Tongue (tissue), 3 donors: ENCODE measurements at places on chromosomes 2 and 18.

GRCh38 chr2:155651851-155652250 lies 680.7 kb downstream of the NR4A2 start:
- DNase-seq: no peak

- DNase-seq: no peak
Observed at GRCh38 chr2:225930687-225931086, 531.2 kb downstream of the NYAP2 start.

- peak; percentile 10 for DNase-seq
Observed at GRCh38 chr2:200786826-200787225, 24.9 kb upstream of the BZW1 start.

DNA sequence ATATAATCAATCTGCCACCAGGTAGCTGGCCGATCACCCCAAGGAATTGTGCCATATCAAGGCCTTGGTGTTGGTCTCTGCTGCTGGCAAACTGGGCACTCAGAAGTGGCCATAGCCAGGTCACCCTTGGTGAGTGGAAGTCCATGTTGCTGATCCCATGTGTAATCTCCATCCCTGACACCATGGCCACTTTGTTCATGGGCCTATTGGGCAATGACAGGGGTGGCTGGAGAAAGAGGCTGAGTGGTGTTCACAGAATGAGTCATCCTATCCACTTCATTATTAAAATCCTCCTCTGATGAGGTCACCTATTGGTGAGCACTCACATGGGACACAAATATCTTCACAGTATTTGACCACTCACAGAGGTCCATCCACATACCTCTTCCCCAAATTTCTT lies 26.7 kb upstream of the CD226 start:
- DNase-seq: no peak

- DNase-seq: no peak
Observed at GRCh38 chr2:69089998-69090397, 77.0 kb downstream of the ANTXR1 start.

DNA sequence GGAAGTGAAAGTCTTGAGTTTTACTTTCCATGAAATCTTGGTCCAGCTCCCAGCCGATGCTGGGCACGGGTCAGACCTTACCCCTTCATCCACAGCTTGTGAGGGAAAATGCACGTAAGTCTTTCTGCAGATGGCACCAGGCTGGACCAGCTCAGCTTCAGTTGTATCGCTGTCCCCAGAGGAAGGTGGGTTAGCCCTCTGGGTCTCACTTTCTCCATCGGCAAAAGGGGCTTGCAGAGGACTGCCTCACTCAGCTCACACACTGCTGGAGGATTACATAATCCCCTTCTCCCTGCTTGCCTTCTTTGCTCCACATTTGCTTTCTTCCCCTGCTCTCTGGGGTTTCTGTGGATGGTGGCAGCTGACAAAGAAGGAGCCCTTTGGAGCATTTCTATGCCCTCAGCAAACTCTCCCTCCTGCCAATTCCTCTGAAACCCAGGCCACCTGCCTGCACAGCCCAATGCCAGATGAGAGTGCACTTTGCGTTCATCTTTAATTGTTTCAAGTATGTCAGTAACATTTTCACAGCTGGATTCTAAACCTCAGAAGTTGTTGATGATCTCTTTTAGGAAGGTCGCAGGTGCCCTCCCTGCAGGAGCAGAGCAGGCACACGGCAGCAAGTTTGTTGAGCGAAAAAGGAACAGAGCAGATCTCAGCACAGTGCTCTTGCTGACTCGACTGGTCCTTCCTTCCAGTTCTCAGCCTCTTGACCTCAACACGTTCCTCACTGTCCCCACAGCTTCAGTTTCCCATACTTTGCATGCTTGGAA lies 155.6 kb upstream of the GLI2 start:
- no peak for DNase-seq

DNA sequence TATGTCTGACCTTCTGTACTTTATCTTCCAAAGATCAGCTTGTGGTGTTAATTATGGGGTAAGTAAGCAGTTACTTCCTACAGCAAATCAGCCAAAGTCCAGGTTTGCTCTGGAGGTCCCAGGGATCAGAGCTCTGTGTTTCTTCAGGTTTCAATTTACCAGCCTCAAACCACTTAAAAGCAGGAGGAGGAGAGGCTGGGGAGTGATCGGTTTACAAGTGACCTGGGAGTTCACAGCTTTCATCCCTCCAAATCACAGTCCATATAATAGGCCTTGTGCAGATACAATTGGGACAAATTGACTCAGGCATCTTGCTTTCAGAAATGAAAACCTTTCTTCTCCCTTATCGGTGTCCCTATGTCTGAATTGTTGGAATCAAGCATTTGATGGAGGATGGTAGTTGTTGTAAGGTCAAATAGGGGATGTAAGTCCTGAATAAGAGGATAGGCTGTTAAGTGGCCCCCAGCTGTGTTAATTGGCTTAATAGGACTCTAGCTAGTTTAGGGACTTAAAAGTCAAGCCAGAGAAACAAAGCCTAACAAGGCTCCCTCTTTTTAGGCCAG lies 188.0 kb upstream of the NT5C1B start:
- no peak for DNase-seq

GRCh38 chr18:76399613-76400391 lies 95.2 kb downstream of the ZNF516 start:
- DNase-seq: no peak

DNA sequence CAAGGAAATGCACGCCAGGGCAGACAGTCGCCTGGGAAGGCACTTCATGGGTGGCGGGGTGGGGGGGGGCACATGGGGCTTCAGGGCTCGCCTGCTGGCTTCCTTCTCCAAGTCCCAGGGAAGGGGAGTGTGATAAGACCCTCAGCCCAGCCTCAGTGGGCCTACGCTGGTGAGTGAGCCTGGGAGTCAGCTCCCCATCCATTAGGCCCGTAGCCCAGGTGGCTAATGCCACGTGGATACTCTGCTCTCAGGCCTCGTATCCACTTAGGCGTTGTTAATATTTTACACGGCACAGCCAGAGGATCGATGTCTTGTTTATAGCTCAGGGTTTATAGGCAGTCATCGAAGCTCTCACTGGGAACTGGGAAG lies 47.1 kb downstream of the KCNIP3 start:
- DNase-seq: no peak

- DNase-seq: peak; percentile 32
Observed at GRCh38 chr18:23135550-23136325, 453 bp downstream of the CABLES1 start.

- DNase-seq: no peak
Observed at GRCh38 chr18:48347756-48348326, 61.3 kb downstream of the ZBTB7C start.

DNA sequence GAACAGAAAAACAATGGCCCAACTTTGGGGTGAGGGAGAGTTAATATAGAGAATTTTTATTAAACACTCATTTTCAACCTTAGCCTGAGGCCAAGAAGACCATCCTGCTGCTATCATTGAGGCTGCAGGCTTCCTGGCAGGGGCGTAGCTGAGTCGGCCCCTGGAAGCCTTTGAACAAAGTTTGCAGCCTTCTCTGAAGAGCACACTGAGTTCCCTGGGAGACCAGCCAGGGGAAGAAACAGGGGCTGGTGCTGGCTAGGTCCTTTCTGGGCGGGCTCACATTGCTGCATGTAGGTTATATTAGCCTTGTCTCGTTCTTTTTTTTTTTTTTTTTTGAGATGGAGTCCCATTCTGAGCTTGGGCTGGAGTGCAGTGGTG lies 126.8 kb upstream of the HS6ST1 start:
- no peak for DNase-seq

- no peak for DNase-seq
Observed at GRCh38 chr18:6793455-6793854, 63.9 kb downstream of the ARHGAP28 start.

DNA sequence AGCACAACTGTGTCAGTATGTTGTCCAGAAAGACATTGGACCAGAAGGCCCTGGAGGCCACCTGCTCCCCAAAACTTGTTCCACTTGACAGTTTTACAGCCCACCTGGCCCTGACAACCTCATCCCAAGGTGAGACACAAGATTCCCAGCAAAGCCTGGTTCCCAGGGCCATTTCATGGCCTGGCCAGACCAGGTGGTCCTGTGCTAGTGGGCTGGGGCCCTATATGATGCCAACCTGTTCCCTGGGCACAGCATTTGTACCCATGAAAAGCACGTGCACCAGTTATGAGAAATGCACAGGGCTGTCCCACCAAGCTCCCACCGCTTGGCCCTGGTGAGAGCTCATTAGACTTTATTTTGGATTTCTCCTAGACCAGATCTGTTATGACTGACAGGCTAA lies 6.0 kb upstream of the SP140L start:
- DNase-seq: no peak

DNA sequence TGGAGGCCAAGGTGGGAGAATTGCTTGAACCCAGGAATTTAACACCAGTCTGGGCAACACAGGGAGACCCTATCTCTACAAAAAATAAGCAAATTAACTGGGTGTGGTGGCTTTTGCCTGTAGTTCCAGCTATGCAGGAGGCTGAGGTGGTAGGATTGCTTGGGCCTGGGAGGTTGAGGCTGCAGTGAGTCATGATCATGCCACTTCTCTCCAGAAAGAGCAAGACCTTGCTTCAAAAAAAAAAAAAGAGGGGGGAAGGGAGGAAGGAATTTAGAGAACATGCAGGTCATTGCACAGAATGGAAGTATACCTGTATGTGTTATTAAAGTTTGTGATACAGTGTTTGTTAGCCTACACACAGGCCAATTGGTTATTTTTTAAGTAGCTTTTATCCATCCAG lies 25.8 kb downstream of the PKP4 start:
- no peak for DNase-seq

DNA sequence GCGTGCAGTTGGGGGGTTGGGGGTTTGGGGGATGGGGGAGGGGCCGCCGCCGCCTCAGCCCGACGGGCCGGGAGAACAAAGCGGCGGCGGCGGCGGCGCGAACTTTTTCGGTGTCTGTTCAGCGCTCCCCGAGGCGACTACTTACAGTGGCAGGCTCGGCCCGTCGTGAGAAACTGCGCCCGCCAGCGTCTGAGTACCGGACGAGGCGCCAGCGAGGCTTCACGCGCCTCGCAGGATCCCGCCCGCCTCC lies 172 bp downstream of the PRKD3 start:
- peak; percentile 88 for DNase-seq

DNA sequence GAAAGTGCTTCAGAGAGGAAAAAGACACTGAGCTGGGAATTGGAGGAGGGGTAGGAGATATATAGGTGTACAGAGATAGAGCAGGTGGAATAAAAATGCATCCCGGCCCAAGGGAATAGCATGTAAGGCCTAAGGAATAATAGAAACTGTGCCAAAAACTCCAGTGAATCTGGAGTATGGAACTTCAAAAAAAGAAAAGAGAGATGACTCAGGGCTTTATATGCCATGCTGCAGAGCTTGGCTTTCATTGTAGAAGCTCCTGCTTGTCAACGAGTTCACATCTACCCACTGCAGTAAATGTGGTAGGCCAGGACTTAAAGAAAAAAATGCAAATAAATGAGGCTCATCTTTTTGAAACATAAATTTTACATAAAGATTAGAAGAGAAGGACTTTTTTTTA lies 131.8 kb downstream of the MREG start:
- DNase-seq: no peak

GRCh38 chr2:203453858-203454451 lies 81.1 kb downstream of the RAPH1 start:
- peak; percentile 75 for DNase-seq

DNA sequence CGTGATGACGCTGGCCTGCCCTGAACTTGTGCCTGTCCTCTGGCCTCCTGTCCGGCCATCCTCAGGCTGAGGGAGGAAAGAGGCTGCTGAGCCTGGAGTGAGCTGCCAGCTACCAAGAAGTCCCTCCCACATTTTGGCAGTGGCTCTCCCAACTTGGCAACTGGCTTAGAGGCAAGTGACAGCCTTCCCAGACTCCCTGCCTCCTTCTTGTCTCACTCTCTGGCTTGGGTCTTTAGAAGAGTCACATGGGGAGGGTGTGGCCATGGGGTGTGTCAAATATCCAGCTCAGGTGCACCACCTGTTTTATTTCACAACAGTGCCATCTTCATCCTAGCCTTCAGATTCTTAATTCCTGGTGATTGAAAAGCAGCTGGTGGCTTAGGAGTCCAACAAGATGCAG lies 222.9 kb downstream of the PRKCE start:
- peak; percentile 87 for DNase-seq

DNA sequence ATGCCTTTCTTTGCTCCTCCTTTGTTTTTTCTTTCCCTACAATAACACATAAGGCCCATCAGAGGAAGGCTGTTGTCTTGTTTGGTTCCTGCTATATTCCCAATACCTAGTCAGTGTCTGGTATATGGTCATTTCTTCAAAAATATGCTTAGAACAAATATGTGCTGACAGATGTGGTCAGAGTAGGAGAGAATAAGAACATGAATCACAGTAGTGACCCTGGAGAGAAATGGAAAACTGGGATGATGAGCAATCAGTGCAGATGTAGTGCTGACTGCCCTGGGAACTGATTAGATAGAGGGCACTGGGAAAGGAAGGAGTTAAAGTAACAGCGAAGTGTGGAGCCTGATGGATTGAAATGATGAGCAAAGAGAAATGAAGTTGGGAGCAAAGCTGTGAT lies 189.4 kb upstream of the LHCGR start:
- no peak for DNase-seq

DNA sequence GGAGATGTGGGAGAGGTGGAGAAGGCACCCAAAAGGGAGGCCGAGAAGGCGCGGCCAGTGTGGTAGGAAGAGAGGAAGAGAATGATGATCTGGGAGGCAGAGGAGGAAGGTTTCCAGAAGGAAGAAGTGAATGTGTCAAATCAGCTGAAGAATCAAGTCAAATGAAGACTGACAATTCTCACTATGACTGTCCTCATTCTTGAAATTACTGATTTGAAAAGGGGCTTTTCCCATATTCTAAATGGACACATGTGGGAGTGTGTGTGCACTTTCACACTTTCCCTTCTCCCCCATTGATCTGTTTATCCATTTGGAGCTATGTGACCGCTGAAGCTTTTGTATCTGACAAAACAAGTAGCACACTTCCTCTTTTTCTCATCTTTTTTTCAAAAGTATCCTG lies 6.1 kb downstream of the AFF3 start:
- no peak for DNase-seq

- DNase-seq: no peak
Observed at GRCh38 chr2:11773111-11773510, 26.7 kb downstream of the LPIN1 start.

DNA sequence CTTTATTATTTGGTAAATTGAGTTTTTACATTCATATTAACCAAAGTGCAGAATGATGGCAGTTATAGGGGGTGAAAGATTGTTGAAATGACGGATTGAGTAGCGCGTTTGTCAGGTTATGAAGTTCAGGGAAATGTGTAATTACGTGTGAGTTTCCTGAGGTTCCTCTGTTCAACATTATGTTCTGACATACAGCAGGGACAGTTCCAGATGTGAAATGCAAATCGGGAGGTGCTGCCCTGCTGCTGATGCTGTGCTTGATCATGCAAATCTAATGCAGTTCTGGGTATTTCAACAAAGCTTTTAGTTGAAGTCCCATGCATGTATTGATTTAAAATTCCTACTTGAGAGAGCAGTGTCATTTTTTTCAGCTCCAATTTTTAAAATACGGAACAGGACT lies 57.9 kb downstream of the CDH7 start:
- peak; percentile 9 for DNase-seq
